ENCODE measurements at places on chromosomes 2 and 18.

DNA sequence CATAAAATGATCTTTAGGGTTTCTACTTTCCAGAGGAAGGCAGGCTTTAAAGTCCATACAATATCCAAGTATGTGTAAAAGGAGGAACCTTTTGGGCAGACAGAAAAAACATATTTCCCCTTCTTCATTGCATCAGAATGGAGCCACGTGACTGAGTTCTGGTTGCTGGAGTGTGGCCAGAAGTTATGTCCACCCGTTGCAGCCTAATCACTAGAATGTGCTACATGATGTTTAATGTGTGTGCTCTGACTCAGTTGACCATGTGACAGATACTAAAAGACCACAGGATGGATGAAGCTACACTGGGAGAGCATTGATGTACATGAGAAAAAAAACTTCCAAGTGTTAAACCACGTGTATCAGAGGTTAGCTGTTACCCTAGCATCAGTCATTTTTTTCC lies 460.9 kb downstream of the RIT2 start:
- no peak for DNase-seq

DNA sequence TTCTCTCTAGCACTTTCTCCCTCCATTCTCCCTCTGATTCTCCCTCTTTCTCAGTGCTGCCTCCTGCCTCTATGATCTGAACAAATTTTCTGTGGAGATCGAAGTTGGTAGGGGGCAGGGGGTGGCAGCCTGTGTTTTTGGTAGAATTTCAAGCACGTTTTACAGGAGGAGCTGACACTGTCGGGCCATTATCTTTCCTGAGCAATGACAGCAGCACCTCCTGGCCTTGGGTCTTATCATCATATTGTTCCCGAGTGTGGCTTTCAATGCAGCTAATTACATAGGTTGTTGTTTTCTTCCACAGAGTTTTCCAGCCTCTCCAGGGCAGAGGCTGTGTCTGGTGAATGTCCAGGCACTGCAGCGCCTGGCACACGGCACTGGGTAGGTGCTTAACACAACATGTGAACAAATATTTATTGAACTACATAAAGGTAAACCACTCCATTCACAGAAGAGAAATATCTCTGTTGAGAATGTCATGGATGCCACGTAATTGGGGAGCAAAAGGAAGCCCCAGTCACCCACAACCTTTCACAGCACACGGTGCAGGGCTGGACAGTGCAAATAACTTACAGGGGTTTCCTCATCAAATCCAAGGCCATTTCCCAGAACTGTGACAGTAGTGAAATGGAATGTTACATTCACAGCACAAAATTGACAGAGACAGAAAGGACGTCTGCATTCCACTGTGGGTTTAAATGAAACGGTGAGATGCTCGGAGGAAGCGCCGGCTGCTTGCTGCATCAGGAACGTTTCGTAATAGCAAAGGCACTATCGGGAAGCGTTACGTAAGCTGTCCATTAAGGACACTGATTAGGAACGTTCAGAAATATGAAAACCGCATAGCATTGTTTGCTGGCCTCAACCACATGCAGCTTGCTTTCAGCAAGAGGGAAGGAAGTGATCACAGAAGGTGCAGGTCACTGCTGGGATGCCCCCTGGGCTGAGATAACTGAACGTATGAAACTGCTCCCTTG lies 6.5 kb upstream of the KCNG2 start:
- DNase-seq = no peak

DNA sequence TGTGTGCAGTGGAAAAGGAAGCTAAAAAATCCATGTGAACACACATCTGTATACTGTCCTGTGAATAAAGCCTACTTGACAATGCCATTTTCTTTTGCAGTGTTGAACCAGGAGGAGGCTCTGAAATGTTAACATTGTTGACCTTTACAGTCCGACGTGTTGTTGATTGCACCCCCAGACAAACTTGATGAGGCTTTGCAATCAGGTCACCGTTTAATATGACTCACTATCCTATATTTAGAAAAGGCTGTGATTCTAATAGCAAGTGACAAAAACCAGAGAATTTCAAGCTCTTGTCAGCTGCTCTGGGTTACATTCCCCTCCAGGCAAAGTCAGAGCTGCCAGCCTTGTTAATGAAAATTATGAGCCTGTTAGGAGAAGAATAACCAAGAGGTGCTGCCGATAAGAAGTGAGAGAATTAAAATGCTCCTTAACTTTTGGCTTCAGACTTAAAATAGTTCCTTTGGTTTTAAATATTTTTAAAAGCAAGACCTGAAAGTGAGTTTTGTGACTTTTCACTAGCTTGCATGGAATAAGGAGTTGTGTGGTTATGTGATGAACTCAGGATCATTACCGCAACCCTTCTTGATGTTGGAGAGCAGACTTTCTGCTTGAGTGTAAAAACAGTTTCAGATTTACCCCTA lies 162.1 kb downstream of the QPCT start:
- no peak for DNase-seq

DNA sequence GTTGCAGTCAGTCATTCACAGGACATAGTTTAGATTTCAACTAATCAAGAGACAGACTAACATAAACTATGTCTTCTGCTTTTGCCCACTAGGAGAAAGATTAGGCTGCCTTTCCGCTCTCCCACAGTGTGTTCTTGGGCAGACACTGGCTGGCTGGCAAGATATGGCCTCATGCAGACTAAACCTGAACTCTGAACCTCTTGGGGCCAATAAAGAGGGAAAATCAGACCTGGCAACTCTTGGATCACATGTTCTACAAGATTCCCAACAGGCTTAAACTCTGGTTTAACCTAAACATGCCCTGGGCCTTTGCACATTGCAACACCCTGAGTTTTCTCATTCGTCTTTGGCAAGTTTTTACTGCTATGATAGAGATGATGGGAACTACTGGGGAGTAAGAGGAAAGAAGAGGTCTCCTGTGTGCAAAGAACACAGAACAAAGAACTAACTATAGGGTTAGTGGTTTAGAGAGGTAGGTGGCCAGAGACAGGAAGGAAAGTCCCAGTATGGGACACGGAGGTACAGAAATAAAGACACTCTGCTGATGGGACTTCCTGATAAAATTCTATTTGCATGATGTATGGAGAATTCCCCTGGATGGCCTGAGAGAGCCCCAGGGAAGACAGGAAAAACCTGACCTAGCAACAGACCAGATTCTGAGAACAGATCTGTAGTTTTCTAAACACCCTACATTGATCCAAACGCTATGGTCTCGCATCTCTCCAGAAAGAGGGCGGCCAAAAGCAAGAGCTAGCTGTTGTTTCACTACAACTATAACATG lies 2.0 kb upstream of the ATRAID start:
- no peak for DNase-seq

DNA sequence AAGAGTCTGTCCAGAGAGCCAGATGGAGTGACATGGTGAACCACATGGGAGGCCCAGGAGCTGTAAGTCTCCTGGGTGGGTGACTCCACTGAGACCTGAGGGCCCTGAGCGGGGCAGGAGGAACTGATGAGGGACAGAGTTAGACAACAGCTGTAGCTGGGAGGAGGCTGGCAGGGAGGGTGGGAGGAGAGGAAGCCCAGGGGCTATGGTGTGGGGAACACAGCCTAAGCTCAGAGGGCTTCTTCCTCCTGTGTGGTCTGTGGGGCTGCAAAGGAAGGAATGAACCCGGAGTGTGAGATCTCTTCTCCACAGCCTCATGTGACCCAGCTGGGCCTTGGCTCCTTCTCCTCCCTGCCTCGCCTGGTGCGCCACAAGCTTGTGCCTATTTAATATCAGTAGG lies 395.6 kb upstream of the HS6ST1 start:
- no peak for DNase-seq

DNA sequence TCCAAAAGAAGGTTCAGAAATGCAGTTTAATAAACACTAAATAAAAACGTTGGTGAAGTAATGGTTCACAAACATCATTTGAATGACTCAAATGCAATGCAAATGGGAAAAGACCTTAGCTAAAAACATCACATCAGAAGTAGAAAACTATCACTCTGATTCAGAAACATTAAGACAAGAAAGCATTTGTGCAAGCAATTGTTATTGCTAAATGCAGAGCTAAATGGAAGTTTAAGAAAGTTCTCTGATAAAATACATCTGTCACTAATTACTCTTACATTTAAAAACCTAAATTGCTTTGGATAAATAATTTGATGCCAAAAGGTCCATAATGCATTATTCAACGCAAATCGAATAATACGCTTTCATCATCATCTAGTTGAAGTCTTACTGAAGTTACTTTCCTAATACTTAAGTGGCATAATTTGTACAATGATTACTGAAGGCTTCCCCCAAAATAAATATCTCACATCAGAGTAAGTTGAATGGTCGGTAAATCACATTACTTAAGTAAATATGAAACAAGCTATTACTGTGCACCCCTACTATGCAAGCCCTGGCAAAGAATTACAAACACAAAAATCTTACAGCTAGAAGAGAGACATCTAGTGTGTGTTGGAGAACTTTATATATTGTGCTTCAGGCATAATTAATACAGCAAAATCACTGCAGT lies 105.7 kb upstream of the KCTD1 start:
- DNase-seq = peak; percentile 17

DNA sequence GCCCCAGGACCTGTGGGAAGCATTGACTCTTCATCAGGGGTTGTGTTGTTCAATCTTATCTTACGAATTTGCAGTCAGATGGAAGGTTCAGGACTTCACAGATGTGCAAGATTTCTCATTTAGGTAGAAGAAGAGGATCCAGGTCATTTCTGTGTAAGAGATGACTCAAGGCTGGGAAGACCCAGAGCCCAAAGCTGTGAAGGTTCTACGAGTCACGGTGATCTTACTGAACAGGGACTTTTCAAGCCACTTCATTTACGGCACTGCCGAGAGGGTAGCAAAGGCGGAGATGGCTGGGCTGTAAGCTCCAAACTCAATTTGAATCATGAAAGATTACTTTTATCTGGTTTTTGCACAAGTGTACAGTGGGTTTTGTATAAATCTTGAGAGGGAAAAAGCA lies 228.0 kb upstream of the MEX3C start:
- DNase-seq = no peak

- no peak for DNase-seq
These were observed 101.9 kb upstream of the RAB12 start for GRCh38 chr18:8507361-8507760.
